C1 segment of cervical spinal cord (tissue), 14 donors: ENCODE measurements at places on chromosomes 16 and 17.

- no peak for DNase-seq
Observed at GRCh38 chr17:65975878-65976277, 216.1 kb downstream of the CEP112 start.

- DNase-seq = peak; percentile 23
Observed at GRCh38 chr17:11644265-11645212, 46.3 kb downstream of the DNAH9 start.

DNA sequence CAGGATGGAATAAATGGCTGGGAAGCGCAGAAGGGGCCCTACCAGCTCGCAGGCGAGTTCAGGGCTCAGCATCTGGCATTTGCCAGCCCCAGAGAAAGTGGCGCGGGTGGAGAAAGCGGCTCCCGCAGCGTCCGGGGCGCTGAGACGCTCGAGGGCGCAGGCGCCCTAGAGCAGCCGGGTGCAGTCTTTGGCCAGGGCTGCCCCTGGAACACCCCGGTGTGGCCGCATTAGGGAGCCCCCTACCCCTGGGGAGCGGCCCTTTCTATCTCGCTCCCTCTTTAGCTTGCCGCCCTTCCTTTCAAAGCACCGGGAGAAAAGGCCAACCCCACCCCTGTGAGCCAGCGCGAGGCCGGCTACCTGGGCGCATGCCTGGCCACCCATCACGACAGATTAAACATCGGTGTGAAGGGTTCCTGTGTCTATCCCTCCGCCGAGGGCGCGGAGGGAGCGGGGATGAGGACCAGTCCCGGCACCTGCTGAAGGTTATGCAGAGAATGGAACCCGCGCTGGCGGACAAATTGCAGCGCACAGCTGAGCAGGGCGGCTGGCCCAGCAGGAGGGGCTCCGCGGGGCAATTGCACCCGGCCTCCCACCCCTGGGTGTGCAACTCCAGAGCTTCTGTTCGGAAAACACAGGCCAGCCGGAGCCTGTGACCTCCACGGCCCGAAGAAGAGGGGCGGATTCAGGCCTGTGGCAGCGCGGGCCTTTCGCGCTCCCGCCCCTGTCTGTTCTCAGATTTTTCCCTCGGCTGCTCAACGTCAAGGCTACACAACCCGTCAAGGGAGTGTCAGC lies 15.6 kb upstream of the FOXF1 start:
- DNase-seq = no peak

GRCh38 chr16:28181515-28181914 lies 30.2 kb downstream of the XPO6 start:
- DNase-seq = no peak

DNA sequence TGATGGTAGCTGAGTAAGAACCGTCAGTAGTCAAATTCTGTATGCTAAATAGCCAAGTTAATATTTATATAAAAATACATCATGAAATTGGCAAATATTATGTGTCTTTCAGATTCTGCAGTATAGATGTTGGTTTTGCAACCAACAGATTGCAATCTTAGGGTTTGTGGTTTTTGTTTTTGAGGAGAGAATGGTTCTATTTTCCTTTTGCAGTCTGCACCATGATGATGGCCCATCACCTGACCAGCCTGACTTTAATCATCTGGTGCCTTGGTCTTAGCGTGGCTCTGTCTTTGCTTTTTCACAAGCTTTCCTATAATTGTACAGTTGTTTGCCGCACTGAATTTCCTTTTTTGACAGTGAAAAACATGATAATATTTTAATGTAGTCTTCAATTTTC lies 50.7 kb downstream of the NUP93 start:
- DNase-seq = no peak

- DNase-seq = no peak
Observed at GRCh38 chr16:85902366-85903155, 3.6 kb downstream of the IRF8 start.

- no peak for DNase-seq
Observed at GRCh38 chr16:78727536-78727935, 628.1 kb downstream of the WWOX start.
